SJSA1 (cell line): ENCODE measurements at places on chromosomes 4 and X. TPM values are rescaled to one million over a fixed set of nuclear protein-coding genes. Genes with fewer than 3 reads are reported as not detected.
A peak's percentile ranks its signal among the peaks of the same experiment; 100 is the strongest.

GRCh38 chrX:17323397-17323796, 51.6 kb upstream of the NHS start:
- no peak for DNase-seq

GRCh38 chr4:16896881-16897750, 1.3 kb downstream of the LDB2 start:
- peak; percentile 54 for DNase-seq

DNA sequence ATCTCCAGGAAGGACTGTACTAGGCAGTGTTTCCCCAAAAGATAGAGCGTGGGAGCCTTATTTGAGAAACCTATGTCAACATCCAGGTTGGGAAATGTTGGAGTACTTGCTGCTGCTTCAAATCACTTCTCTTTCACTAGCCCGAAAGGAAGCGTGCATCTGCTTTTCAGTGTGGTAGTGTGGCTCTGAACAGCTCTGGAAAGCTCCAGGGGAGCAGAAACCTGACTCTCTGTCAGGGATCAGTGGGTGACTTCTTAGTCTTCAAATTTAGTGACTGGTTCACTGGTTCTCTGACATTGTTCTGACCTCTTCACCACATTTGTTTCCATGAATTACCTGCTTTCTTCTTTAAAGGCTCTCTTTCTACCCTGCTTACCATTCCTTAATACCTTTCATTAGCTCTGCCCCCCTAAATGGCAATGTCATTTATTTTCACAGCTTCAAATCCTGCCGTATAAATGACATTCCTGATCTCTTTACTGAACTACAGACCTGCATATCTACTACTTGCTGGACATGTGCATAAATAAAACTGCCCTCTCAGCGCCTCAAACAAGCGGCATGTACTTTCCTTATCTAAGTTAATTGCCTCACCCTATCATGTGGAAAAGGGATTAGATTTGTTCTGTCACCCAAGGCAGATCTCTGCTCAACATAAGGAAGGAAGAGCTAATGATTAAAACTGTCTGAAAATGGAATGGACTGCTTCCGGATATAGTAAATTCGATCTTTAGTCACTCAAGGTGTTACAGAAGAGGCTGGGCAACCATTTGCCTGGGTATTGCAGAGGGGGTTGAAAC, 37.0 kb downstream of the DLG3 start:
- DNase-seq: no peak

DNA sequence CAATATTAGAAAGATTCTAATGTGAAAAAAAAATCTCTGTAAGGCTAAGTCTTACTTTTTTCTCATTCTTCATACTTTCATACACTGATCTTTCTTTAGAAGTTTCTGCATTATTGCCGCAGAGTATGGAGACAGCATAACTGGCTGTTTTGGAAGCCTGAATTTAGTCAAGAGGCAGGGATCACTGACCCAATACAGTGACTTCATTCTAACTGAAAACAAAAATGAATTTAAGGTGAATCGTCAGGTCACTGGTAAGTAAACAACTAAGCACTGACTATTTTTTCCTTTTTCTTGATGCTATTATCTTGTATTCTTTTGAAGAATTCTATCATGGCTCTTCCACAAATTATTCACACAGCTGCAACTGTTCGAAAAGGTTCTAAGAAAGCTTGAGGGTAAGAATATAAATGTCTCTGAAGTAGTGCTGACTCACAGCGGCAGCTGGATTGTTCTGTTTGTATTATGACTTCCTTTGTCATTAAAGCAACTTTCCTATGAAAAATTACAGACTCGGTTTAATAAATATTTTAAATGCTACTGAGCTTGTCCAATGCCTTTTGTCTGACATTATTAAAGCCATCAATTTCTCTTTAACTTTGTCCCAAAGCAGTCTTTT, 609.3 kb downstream of the FSTL5 start:
- DNase-seq: peak; percentile 3

The FRAS1 gene
- 0.19 and 0.21 TPM in 2 replicates for total RNA-seq

- no peak for DNase-seq
These were observed 13.1 kb downstream of the FNIP2 start for GRCh38 chr4:158781963-158782362.

DNA sequence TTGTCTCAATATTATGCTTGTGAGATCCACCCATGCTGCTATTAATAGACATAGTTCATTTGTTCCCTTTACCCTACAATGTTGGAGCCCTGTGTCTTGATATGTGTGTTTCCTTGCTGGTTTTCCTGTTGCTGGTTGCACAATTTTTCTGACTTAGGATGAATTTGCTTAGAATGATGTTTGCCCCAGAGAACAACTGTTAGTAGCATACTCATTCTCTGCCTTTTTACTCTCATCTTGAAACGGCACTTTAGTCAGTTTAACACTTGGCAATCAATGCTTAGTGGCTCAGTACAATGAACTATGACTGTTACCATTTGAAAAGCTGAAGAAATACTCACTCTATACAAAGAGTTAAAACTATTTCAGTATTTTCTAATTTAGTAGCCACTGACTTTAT, 158.8 kb upstream of the NDST4 start:
- no peak for DNase-seq

DNA sequence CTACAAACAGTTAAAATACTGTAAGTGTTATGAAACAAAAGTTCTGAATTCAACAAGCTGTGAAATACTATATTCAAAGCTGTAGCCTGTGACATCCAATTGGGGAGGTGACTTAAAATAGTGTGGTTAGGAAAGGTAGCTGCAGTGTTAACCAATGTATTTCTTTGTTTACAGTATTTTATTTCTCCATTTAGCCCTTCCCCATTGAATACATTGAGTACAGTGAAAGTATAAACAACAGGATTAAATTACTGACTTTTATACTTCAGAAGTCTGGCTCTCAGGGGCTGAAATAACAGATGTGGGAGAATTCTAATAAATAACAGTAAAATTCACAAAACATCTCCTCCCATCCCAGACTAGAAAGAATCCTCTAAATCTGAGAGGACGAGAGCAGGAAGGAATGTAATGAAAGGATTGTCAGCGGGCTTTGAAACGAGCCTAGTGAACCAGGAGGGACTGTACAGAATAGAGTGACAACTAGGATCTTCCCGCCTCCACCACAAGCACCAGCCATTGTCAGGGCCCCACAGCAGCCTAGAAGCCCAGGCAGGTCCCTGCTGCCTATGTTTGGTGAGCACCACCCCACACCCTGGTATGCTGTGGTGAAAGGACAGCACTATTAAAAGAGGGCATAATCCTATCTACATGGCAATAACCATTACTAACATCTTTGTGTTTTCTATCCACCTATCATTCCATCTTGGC, 73.7 kb downstream of the SPCS3 start:
- peak; percentile 32 for DNase-seq

DNA sequence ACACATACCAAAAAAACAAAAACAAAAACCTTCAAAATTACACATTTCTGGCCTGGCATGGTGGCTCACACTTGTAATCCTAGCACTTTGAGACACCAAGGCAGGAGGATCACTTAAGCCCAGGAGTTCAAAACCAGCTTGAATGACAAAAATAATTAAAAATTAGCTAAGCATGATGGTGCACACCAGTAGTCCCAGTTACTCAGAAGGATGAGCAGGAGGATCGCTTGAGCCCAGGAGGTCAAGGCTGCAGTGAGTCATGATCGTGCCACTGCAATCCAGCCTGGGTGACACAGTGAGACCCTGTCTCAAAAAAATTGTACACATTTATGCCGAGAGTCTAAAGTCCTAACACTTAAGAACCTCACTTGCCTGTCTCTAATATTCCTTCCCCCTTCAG, 18.3 kb downstream of the SLC39A8 start:
- DNase-seq: no peak

The TEX13B gene
- not detected in 2 replicates for total RNA-seq

GRCh38 chrX:68420559-68420958, 12.7 kb downstream of the OPHN1 start:
- no peak for DNase-seq

The HELT gene
- total RNA-seq: not detected in 2 replicates

DNA sequence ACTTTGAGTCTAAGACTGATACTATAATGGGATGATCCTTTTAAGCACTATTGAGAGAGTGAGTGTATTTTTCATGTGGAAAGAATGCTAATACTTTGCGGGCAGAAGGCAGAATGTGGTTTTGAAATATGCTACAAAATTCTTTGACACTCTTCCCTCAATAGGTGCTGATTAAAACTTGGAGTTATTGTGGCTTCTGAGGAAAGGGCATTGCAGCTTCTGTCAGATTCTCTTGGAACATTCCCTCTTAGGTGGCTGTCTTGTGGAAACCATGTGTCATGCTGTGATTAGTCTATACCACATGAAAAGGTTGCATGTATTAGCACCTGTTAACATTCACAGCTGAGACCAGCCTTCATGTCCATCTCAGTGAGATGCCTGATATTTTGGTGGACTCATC, 547.0 kb downstream of the STIM2 start:
- no peak for DNase-seq

The RBMX gene
- 393 and 472 TPM in 2 replicates for total RNA-seq

GRCh38 chr4:65670331-65671031, at the start of gene EPHA5:
EPHA5 (minus strand) TSS chr4:65670489; CDS start chr4:65669742, 747 bp downstream.
- peak; percentile 37 for DNase-seq

The GNRHR gene
- total RNA-seq: not detected in 2 replicates

- no peak for DNase-seq
These were observed 69.7 kb downstream of the PPP3CA start for GRCh38 chr4:101277671-101278070.

DNA sequence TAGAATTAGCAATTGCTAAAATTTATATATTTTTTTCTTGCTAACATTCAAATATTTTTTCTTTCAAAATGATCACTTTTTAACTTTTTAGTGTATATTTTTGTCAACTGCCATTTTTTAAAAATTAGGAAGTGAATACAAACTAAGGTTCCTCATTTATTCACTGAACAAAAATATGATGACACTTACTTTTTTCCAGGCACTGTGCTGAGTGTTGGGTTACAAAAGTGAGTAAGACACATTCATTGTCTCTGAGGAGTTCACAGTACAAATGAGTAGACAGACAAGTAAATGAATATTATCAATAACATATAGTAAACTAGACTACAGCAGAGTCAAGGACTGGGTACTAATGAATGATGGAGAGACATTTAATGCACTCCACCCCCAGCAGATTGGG, 543.5 kb downstream of the PDHA2 start:
- DNase-seq: no peak

- no peak for DNase-seq
These were observed 15.2 kb downstream of the GATB start for GRCh38 chr4:151745481-151746231.

The SLIT2 gene
- total RNA-seq: 13.4 and 20.7 TPM in 2 replicates

GRCh38 chrX:81316163-81316562, 114.3 kb downstream of the SH3BGRL start:
- no peak for DNase-seq

GRCh38 chrX:9135901-9136510, 102.1 kb upstream of the FAM9B start:
- no peak for DNase-seq

DNA sequence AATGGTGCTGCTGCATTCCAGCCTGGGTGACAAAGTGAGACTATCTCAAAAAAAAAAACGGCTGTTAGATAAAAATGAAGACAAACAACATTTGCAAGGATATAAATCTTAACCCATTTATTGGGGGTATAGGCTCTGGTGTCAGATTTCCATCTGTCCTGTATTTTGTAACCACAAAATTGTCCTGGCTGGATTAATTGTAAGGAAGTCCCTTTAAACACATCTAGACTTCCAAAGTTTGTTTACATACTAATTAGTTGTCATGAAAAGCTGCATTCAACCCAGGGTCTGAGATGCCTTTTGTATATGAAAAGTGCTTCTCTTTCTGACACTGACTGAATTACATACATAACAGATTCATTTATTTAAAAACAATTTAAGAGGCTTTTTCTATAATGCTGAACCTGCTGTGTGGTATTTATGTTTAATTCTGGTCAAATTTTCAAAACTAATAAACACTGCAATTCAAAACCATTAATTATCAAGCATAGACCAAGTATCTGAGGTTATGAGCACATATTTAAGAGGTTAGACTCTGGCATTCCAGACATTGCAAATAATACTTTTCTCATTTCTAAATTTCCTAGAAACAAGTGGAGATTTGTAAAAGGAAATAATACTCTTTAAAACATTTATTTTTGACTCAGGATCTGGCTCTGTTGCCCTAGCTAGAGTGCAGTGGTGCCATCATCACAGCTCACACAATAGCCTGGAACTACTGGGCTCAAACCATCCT, 17.5 kb upstream of the UGDH start:
- no peak for DNase-seq

DNA sequence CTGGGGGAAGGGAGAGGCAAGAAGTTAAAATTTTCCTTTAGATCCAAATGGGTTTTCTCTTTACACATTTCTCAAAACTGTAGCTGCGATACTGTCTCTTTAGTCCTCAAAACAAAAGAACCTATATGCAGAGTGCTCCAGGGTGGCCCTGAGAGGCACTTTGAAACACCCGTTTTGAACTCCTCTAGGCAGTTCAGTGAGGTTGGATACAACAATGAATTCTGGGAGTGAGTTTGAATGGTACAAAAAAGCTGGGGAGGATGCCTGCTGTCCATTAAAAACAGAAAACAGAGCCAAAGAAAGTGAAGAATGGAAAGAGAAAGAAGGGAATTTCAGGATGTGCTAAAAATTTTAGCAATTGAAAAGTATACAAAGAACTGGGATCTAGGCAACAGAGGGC, 23.1 kb downstream of the ENOX2 start:
- DNase-seq: no peak

DNA sequence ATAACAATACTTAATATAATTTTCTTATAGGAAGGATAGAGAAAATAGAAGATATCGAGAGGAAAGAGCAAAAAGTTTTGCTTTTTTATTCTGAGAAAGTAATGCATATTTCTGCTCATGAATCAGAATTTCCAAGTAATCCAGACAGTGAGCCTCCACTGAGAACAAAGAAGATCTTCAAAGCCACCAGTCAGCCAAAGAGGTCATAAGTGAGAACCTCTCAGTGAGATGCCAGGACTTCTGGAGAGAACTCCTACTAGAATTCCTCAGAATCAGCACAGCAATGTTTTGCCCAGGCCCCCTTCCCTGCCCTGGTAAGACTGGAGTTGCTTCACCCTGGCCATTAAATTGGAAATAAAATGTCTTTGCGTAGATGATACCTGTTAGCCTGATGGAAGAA, 254.4 kb upstream of the FAT4 start:
- DNase-seq: no peak

- DNase-seq: no peak
These were observed 380.5 kb upstream of the IGFBP7 start for GRCh38 chr4:57490520-57491255.

DNA sequence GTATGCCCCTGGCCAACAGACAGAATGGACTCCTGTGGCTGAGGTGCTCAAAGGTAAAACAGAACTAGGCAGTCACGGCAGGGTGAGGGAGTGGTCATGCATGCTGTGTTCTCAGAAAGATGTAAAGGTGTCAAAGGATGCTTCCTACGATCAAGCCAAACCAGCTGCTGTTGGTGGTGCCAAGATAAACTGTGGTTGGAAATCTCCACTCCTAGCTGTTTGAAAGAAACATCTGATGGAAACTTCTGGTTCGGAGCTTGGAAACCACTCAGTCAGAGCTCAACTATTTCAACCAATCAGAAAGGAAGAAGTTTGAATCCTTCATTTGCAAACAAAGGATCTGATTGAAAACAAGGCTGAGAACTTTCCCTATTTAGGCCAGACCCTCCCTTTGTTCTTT, 68.5 kb upstream of the DDX60 start:
- no peak for DNase-seq
